ENCODE measurements at places on chromosomes 16 and 17.

GRCh38 chr17:18324140-18325050 lies 9.3 kb downstream of the SMCR8 start:
- DNase-seq, result no peak

DNA sequence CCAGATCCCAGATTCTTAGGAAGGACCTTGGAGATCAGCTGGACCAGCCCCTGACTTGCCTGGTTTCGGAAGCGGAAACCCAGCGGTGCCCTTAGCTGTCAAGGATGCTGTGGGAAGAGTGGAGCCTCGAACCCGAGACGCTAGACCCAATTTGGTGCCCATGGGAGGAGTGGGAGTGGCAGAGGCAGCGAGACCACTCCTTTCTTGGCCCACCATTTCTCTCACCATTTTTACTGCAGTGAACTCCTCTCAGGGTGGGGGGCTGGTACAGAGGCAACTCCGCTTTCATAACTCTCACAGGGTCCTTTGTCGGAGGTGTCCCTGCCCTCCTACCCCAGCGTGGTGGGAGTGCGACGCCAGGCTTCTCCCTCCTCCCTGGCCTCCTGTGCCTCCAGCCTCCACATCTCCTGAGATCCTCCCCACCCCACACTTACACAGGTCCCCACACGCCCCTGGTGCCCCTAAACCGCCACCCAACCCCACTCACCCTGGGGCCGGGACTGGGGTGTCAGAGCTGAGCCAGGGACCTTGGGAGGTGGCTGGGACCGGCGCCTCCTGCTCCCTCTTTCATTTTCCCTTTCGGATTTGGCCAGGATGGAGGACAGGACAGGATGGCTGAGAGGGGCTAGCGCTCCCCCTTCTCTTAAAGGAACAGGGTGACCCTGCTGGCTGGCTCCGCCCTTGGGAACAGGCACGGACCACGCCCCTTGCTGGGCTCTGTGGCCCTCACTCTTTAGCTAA lies at the start of gene GJD3:
TSS of gene GJD3 (minus strand) at position 617 of the 741 bp plus-strand sequence. CDS start 922 bp downstream, outside the sequence.
- no peak for DNase-seq

- DNase-seq, result peak; percentile 60
These were observed 505 bp upstream of the COG1 start for GRCh38 chr17:73192206-73192893.

- no peak for DNase-seq
These were observed 2.7 kb upstream of the LASP1NB start for GRCh38 chr17:38922538-38923297.

DNA sequence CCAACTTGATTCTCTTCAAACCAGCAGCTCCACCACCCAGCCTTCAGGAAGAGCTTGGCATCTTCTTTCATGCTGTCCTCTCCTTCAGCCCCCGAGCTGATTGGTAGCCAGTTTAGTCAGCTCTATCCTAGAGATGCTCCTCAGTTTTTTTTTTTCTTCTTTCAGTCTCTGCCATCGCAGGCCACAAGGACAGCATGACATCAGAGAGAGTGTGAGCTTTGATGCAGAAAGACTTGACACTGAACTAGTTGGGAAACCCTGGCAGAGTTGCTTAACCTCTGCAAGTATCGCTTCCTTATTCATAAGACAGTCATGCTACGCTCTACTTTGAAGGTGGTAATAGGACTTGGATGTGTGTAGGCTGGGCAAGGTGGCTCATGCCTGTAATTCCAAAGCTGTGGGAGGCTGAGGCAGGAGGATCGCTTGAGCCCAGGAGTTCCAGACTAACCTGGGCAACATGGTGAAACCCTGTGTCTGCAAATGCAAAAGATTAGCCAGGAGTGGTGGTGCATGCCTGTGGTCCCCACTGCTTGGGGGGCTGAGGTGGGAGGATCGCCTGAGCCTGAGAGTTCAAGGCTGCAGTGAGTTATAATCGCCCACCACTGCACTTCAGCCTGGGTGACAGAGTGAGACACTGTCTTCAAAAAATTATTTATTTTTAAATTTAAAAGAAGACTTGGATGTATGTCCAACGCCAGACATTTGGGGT lies 2.6 kb downstream of the CD300LB start:
- no peak for DNase-seq

GRCh38 chr17:927611-928461 lies 51.7 kb downstream of the NXN start:
- no peak for DNase-seq

DNA sequence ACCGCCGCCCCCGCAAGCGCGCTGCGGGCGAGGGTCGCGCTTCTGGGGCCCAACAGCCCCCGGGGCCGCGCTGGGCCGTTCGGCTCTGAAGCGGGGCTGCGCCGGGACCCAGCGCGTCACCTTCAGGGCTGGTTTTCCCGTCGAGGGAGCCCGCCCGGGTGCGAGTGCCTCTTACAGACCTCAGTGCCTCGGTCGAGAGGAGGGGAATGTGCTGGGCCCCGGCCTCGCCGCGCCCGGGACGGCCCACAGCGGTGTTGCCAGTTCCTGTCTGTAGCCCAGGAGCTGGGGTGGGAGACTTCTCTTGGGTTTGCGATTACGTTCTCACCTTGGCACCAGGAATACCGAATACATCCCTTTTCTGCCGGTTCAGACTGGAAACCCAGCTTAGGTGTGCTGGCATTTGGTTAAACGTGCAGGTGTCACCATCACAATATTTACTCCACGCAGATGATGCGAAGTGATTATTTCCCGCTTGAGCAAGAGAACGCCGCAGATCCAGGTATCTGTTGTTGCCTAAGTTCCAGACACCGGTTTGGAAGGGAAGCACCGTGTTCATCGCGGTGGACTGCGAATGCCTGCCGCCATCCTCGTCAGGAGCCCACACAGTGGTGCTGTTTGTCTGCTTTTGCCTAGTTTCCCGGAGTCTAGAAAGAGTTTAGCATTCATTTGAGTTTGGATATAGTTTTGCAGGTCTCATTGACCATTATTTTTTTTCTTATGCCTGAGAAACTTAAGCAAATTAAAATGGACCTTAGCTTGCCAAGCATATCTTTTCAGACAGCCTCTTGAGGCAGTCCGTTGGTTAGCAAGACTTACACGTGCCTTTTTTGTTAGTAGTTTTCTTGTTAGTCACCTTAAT lies 914 bp downstream of the MAP1LC3B start:
- peak; percentile 28 for DNase-seq

GRCh38 chr16:28326881-28327610 lies 34.7 kb downstream of the SBK1 start:
- DNase-seq, result peak; percentile 63

DNA sequence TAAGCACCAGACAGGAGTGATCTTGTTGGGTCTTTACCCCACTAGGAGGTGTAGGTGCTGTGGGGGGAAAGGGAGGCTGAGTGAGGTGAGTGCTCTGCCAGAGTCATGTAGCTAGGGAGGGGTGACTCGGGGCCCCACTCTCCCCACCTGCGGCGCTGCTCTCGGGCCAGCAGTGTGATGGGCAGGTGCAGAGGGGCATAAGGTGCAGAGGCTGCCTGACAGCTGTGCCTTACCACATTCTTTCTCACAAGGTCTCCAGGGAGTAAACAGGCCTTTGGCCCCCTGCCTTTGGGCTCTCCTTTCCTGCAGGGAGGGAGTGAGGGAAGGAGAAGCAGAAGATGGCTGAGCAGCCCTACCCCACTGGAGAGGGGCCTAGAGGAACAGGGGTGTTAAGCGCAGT lies 4.5 kb upstream of the CNP start:
- DNase-seq, result no peak

DNA sequence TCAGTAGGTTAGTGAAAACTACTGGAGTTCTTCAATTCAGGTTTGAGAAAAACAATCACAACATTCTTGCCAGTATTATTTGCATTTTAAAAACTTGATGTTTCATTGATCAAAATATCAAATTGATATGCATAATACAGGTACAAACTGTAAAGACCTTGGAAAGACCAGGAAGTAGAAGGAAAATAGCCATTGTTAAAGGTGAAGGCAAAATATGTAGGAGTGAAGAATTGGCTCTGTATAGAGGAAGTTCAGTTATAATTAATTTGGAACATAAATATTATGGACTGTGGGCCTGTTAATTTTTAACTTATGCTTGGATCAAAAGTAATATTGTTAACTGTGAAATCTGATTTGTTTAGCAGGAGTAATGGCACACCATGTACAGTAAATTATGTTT lies 112.6 kb downstream of the BCAS3 start:
- DNase-seq, result no peak

GRCh38 chr17:37725021-37725595 lies 19.8 kb downstream of the HNF1B start:
- no peak for DNase-seq
